ENCODE measurements at places on chromosomes 12 and 14. TPM values are rescaled to one million over a fixed set of nuclear protein-coding genes. Genes with fewer than 3 reads are reported as not detected.
A peak's percentile ranks its signal among the peaks of the same experiment; 100 is the strongest.

DNA sequence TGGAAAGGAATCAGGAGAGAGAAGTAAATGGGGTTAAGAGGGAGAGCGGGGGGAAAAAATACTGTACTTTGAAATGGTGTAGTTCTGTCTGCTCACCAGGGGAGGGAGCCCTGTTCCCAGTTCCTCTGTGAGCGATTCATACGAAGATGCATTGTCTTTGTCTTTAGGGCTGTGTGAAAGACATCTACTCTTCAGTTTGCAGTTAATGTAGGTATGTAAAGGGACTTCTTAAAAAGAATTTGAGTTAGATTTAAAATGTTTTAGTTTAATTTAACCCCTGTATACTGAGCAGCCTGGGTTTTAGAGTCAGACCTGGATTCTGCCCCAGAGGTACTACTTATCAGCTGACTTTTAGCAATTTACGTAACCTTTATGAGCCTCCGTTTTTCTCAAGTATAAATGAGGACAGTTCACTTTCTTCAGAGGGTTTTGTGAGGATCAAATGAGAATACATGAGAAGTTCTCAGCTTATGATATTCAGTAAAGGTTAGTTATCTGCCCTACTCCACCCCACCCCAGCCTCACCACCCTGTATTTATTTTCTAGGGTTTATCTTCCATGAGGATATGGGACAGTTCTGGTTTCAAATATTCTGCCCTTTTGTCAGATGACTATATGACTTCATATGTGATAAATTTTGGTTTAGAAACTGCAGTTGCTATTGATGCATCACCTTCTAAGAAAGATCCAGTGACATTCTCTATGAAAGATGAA, 82.5 kb upstream of the EVL start:
- peak; percentile 57 for DNase-seq

GRCh38 chr12:123960856-123961255, 11.8 kb downstream of the CCDC92 start:
- DNase-seq = no peak

DNA sequence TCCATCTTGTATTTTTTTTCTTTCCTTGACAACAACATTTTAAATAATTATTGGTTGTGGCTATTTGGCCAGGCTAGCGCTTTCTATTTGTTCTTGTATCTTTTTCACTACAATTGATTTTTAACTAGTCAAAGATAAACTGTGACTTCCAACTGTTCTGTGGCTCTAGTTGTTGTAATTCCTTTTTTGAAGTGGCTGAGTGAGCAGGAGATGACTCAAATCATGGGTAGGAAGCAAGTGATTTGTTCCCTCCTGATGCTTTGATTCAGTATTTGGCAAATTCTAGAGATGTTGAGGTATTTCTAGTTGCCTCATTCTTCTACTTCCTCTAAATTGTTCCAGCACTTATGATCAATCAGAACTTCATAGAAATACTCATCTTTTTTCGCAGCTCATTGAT, 633.5 kb downstream of the RERGL start:
- no peak for DNase-seq

DNA sequence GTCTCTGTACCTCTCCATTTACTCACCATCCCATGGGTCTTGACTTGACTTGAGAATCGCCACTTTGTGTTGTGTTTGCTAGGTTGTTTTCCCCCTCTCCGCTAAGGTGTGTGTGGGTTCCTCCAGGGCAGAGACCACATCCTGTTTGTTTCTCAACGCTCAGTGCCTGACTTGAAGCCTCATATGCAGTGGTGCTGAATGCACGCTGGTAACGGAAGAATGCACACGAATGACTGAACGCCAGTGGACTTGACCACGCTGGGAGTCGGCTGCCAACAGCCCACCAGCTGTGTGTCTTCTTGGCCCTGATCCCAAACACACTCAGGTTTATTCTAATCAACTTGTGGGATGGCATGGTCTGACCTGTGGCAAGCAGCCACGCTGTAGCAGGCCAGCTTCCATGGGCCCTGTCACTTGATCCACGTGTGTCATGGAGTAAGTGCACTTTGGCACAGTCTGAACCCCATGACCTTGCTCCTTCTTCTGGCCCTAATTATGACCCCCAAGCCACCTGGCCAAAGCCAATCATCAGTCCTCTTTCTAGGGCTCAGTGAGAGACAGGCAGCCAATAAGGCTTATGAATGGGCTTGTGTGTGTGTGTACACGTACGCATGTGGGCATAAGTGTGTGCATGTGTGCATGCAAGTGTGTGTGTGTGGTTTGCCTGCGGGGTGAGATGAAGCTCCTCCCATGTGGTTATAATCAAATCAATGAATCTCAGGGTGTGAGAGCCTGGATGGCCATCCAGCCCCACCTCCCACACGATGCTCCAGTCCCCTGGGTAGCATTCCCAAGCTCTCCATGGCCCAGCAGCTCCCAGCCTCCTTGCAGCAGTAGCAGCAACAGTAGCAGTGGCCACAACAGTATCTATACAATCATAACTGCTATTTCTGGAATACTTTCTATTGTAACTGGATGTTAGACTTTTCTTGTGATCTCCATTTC, 6.4 kb upstream of the TC2N start:
- no peak for DNase-seq

DNA sequence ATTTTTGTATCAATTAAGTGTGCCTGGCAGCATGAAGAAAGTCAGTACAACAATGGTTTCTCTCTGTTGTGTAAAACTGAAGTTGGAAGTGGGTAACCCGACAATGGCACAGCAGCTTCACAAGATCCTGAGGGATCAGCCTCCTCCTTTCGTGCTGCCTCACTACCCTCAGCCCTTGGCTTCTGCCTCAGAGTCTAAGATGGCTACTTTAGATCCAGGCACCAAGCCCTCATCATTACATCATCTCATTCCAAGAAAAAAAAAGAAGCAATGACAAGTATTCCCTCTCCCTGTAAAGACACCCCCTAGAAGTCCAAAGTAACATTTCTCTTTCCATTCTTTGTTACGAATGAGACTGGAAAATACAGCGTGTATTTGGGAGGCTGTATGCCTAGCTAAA, 92.6 kb downstream of the DNAI7 start:
- DNase-seq = no peak

GRCh38 chr12:110330544-110330943, 49.5 kb downstream of the ATP2A2 start:
- no peak for DNase-seq

DNA sequence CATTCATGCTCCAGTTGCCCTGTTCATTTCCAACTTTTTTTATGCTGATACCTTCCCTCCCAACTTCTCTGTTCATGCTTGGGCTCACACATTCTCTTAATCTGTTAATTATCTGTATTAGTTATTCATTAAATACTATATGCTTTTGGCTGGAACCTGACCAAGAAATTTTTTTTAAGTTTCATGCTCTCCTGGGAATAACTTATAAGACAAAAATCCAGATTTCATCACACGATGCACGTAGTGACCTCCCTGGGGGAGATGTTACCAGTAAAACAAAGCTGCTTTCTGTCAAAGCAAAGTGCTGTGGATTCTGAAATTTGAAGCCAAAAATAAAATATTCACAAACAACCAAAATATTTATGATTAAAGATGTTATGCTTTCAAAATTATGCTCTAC, 215.0 kb upstream of the USP15 start:
- no peak for DNase-seq

GRCh38 chr12:57459750-57460467, at the start of gene GLI1:
Gene GLI1 (plus strand): TSS chr12:57459785. CDS start chr12:57463692, 3,907 bp downstream.
- DNase-seq = no peak

- no peak for DNase-seq
These were observed 186.7 kb upstream of the NEDD1 start for GRCh38 chr12:96720363-96720705.

DNA sequence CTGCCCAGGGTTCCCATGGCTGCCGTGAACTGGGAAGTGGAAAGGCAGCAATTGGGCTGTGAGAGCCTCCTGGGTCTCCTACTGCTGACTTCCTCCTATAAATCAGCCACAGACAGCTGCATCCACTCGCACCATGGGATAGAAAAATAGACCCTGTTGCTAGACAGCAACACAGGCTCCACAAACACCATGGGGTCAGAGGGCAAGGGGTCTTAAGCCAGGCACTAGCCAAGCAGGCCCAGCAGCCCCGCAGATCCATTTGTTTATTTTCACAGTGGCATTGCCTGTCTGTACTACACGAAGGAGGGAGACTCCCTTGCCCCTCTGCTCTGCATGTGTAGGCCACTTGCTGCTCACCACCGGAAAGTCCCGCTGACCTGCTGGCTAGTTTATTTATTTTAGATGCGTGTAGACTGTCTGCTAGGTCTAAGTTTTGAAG, 139.8 kb downstream of the DACT1 start:
- DNase-seq = no peak

DNA sequence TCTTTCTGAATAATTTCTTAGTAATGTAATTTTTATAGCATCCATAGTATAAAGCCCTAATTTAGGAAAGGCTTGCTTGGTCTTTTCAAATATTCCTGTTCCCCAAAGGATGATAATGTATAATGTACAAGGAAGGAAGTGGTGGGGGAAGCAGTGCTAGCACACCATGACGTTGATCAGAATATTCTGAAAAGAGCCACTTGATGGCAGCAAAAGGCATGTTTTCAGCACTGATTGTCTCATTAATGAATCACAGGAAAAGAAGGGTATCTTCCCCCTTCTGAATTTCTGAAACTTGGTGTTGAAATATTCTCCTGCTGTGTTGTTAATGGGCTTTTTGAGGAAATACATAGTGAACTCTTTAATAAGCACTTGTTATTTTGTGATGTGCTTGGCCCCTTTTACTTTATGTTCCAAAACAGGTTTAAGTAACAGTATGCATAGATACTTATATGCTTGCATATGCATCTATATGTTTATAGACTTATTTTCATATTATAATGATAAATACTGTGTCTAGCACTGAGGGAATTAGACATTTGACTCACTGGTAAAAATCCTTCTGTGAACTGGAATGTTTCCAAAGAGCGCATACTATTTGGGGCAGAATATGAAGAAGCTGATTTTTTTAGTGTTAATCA, 122.0 kb downstream of the TMEM117 start:
- peak; percentile 27 for DNase-seq

GRCh38 chr12:114093520-114093919, 127.4 kb upstream of the RBM19 start:
- no peak for DNase-seq

DNA sequence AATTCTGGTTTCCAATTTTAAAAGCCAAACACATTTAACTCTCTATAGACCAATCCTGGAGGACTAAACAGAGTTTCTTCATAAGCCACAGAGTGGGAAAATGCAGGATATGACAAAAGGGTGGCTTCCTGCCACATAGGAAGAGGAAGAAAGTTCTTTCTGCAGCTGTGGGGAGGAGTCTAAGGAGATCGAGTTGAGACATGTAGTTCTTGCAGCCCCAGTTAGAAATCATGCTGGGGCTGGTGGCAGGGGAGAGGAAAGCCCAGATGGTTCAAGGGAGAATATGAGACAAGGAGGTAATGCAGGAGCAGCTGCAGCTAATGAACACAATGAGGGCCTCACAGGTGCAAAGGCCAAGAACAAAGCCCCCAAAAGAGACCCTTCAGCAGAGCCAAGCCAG, 85.0 kb upstream of the ARID2 start:
- no peak for DNase-seq

- peak; percentile 47 for DNase-seq
These were observed 2.5 kb downstream of the ANG start for GRCh38 chr14:20690848-20691640.

- no peak for DNase-seq
These were observed 241.2 kb upstream of the FKBP4 start for GRCh38 chr12:2553388-2554126.

- DNase-seq = peak; percentile 54
These were observed 28.8 kb downstream of the RPGRIP1 start for GRCh38 chr14:21308479-21309237.

GRCh38 chr12:116325336-116325664, 47.8 kb upstream of the MED13L start:
- DNase-seq = no peak

GRCh38 chr12:103399986-103400385, 95.8 kb downstream of the C12orf42 start:
- no peak for DNase-seq

DNA sequence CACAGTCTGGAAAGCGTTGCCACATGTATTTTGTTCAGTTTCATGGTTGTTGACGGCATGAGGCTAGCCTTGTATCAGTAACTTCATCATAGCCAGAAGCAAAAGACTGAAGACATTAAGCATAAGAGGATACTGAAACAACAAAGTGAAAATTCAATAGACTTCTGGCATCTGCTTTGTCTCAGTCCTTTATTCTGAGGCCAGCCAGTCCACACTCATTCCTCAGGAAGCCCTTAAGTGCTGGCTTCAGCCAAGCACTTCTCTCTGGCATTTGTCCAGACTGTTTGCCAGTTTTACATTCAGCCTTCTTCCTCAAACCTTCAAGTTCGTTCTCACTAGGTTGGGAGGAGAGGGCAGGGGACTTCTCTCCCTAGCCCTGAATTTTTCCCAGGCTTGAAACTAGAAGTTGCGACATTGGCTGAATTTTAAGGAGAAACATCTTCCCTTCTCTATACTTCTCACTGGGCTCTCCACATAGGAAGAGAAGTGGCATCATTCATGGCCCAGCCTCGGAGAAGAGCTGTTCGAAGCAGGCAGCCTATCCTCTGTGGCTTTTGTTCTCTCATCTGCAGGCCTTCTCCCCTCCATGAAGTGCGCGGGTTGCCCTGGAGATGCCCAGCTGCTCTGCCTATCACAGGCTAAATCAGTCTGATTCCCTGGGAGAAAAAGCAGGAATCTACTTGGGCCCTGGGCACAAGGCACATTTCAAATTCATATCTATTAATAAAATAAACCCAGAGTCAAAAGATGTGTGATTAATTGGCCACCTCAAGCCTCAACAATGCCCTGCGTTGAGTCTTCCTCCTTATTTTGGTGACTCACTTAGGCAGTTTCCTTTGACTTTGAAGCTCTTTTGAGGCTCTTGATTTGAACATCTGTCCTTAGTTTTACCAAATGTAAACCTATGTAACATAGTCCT, 130.9 kb upstream of the PLEKHA5 start:
- no peak for DNase-seq

DNA sequence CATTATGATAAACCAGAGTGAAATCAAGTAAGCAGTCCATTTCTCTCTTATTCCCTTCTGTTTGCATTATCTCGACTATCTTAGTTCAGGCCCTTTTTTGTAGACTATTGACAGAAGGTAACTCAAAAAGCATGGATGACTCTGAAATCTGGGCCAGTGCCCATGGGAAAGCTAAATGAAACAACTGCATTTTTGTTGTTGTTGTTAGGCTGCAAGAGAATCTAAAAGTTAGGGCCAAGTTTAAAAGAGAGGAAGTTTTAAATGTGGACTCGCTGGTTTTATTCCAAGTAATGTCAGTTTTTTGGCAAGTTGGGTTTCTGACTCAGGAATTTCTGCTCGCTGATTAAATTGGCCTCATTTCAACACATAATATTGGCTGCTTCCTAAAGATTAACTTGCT, 201.1 kb downstream of the PIK3C2G start:
- DNase-seq = no peak

AQP2 gene
- total RNA-seq = not detected

DBX2 gene
- 4.4 TPM for total RNA-seq

PTHLH gene
- total RNA-seq = 3.4 TPM

C3AR1 gene
- 1.5 TPM for total RNA-seq
